ENCODE measurements at places on chromosomes 5 and 9. TPM values are rescaled to one million over a fixed set of nuclear protein-coding genes. Genes with fewer than 3 reads are reported as not detected.

The IRX1 gene
- total RNA-seq: 0.62 TPM

The ATG10 gene
- 7.3 TPM for total RNA-seq

The ADAMTS19 gene
- total RNA-seq: 0.27 TPM

The PDCD1LG2 gene
- total RNA-seq: 3.0 TPM

The NPR3 gene
- 16.0 TPM for total RNA-seq

The PLPP6 gene
- 4.4 TPM for total RNA-seq

The CDKN2B-AS1 gene
- 1.4 TPM for total RNA-seq

The AGXT2 gene
- not detected for total RNA-seq

The SLC1A1 gene
- total RNA-seq: 4.7 TPM

The FBXW5 gene
- total RNA-seq: 59.9 TPM

The HTR1A gene
- total RNA-seq: not detected

The NDUFB6 gene
- 41.2 TPM for total RNA-seq

The AHRR gene
- total RNA-seq: 5.1 TPM

The IFT74 gene
- 22.6 TPM for total RNA-seq

The HK3 gene
- 21.1 TPM for total RNA-seq

The SPINK7 gene
- not detected for total RNA-seq

The CARTPT gene
- not detected for total RNA-seq

The SCGB3A2 gene
- 1.0 TPM for total RNA-seq

The TLR4 gene
- total RNA-seq: 25.3 TPM

Measured in sciatic nerve (tissue), 2 donors.